ENCODE measurements at places on chromosomes 11 and 22.

DNA sequence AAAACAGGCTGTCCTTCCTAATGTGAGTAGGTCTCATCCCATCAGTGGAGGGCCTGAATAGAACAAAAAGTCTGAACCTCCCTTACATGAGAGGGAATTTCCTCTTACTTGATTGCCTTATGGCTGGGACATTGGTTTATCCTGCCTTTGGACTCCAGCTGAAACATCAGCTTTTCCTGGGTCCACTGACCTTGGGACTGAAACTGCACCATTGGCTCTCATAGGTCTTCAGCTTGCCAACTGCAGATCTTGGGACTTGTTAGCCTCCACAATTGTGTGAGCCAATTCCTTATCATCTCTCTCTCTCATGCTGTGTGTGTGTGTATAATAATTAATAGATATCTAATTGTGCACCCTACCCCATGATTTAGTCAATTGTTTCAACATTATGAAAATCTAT, 375.3 kb upstream of the DDI1 start:
- DNase-seq = no peak

- DNase-seq = no peak
Observed at GRCh38 chr22:43500792-43501785, 89.3 kb downstream of the MPPED1 start.

GRCh38 chr11:78080084-78080817, 589 bp upstream of the NDUFC2 start:
- no peak for DNase-seq

DNA sequence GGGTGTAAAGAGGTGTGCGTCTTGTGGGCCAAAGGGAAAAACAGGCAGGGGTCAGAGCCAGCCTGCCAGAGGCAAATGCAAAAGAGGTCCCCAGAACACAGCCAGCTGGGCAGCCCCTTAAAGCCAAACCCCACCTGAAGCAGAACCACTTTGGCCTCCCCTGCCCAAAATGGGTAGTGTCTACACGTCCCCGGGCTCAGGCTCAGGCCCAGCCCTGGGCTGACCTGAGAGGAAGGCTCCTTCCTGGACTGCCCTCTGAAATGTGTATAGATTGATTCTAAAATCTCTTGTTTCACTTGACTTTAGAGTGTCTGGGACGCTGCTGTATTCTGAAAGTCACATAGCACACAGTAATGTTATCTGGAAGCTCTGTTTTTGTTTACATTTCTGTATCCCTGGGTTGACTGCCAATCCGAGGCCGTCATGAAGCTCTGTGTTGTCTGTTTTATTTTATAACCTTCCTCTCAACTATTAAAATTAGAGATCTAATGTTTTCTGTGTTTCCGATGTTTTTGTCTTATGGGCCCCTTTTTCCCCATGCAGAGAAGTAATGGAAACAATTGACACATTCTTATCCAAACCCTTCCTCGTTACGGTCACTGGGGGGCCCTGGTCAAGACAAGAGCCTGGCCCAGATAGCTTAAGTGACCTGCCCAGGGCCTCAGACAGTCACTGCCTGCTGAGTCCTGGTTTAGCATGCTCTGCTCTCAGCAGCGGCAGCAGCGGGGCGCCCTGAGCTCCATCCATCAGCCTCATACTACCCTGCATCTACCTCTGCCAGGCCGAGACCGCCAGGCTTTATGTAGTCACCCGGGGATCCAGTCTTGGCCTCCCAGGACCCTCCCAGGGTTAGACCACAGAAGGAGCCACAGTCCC, 10.1 kb downstream of the OVOL1 start:
- DNase-seq = no peak

GRCh38 chr11:127631974-127632373, 631.4 kb upstream of the KIRREL3 start:
- DNase-seq = no peak

DNA sequence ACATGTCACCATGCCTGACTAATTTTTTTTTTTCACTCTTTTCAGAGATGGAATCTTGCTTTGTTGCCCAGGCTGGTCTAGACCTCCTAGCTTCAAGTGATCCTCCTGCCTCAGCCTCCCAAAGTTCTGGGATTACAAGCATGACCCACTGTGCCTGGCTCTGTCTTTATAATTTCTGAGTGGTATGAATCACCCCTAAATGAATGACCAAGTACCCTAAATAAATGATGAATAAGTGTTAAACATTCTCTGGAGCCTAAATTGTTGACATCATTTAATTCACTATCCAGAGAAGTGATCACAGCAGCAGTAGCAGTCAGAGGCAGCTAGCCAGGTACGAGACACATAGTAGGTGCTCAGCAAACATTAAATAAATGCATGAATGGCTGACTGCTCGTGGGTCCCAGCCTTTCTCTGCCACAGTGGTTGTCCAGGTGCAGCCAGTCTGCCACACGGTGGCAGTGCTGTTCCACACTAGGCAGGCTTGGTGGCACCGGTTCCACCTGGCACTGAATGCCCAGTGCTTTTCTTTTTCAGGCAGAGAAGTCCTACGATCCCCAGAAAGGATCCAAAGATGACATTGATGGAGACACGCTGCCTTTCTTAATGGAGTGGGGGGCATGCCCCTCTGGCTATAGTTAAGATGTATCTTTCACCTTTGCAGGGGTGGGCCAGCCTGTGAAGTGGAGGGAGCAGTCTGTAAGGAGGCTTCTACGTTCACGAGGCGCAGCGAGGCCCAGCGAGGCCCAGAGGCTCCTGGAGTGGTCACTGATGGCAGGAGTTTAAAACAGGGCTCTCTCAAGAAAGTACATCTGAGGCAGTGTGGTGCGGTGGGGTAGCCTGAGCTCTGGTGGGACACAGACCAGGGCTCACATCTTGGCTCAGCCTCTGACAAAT, 8.7 kb upstream of the TTC12 start:
- DNase-seq = peak; percentile 79

DNA sequence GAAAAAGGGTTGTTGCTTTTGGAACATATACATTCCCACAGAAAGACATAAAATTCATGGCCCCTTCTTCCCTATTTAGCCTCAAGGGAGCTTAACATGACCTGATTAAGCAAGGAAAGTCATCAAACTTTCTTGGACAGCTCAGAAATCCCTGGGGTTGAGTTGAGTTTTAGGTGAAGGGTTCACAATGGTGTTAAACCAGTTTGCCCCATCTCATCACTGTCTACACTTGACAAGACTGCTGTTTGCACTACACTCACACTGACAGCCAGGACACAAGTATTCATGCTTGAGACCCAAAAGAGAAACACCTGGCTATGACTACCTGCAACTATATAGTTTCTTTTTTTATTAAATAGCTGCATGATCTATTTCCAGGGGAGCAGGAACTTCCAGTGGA, 209.8 kb upstream of the TMEM45B start:
- no peak for DNase-seq

DNA sequence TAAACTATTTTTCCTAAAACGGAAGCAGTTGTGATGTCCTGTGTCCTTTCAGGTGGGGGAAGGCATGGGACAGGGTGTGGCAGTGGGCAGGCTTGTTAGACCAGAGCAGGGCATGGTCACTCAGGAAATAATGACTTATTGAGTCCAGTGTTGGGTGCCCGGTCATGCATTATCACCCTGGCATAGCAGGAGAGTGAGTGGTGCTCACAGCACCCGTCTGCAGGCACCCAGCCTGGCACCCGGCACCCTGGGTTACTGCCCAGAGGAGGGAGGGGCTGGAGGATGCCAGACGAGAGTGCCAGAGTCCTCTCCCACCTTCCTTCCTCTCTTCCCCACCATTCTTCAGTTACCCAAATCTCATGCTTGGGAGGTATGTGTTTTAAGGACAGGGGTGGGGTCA, 59.1 kb downstream of the ST3GAL4 start:
- no peak for DNase-seq

GRCh38 chr11:17561526-17561925, 14.5 kb downstream of the OTOG start:
- no peak for DNase-seq

GRCh38 chr11:73468590-73469161, 92.5 kb downstream of the RELT start:
- no peak for DNase-seq

DNA sequence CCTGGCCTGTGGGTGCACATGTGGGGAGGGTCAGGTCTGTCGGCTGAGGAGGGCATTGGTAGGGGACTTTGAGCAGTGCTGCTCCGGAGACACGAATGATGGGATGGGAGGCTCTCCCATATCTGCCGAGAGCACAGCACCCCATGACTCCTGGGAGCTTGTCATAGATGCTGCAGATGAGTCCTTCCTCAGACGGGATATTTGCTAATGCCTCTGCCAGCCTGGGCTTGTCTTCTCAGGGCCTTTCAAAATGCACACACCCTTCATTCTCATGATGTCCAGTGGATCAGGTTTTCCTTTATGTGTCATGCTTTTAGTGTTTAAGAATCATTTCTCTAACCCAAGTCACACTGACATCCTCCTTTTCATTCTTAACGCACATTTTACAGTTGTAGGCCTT, 8.1 kb upstream of the RNH1 start:
- DNase-seq = peak; percentile 93

DNA sequence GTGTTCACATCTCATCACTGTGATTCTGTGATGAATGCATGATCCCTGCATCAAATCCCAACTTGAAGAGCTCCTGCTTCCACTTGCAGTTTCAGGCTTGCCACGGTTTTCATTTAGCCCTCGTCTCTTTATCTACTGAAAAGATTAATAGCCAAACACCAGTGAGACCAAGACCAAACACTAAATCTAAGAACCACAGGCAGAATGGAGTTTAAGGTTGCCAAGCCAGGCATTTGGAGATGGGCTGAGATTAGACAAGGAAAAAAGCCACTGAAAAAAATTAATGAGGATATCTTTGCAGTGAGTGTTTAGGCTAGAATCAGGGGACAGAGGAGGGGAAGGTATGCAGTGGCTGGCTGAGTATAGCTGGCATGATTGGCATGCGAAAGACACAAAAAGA, 227.2 kb upstream of the BLID start:
- DNase-seq = no peak

DNA sequence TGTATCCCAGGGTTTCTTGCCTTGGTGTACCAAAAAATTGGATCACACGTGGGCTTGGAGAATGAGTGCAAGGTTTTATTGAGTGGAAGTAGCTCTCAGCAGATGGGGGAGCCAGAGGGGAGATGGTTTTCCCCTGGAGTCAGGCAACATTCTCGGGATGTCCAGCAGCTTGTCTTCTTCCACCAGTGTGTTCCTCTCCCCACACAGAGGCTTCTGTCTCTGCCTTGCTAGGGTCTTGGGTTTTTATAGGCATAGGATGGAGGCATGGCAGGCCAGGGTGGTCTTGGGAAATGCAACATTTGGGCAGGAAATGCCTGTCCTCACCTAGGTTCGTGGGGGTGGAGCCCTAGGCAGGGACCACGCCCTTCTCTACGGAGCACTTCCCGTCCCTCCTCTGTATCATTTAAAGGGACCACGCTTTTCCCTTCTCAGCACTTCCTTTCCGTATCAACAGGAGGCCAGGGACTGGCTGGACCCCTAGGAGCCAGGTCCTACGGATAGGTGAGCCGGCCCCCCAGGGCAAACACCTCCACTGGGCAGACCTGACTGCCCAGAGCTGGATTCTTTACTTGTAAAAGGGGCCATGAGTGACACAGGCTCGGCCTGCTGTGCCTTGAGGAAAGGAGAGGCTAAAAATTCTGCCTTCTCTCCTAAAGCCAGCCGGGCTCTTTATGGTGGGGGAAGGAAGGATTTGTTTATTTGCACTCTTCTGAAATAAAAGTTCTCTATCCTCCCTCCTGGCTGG, 55.3 kb upstream of the CCDC188 start:
- peak; percentile 52 for DNase-seq

- no peak for DNase-seq
Observed at GRCh38 chr11:128592454-128592853, 5.1 kb upstream of the ETS1 start.

GRCh38 chr11:16352707-16353106, 3.6 kb downstream of the SOX6 start:
- DNase-seq = no peak

GRCh38 chr11:25910086-25910485, 421.8 kb upstream of the ANO3 start:
- DNase-seq = peak; percentile 5

DNA sequence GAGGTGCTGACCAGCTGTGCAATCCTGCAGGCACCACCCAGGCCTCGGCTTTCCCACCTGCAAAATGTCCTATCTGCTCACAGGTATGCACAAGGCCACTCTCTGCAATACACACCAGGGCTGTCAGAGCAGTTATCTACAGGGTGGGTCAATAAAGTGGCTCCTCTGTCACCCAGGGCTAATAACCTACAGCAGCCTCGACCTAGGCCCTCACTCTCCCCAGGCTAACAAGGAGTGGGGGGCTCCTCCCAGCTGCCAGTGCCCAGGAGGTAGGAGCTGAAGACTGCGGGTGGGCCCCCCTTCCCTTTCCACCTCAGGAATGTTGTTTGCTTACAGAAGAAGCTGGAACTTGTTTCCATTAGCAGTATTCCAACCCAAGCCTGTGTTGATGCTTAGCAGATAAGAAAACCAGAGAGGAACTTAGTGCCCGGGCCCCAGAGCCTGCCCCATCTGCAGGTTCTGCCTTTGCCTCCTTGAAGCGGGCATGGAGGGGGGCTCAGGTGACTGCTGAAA, 26.8 kb downstream of the MYH9 start:
- DNase-seq = no peak

DNA sequence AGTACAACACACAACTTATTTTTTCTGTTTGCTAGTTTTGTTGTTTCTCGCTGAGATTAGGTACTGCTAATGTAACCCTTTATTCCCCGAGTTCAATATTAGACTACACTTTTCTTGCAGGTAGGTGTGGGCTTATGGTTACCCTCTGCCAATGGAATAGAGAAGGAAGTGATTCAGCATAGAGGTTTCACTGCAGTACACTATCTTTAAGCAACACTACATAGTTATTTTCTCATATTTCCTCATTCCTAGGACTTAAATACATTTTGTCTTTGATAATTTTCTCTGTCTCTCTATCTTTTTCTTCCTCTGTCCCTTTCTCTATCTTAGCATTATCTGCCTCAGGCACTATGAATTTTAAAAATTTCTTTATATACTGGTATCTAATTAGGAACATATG, 791.0 kb downstream of the FAM181B start:
- DNase-seq = no peak

GRCh38 chr11:120786206-120786735, 237.6 kb upstream of the TBCEL start:
- no peak for DNase-seq

DNA sequence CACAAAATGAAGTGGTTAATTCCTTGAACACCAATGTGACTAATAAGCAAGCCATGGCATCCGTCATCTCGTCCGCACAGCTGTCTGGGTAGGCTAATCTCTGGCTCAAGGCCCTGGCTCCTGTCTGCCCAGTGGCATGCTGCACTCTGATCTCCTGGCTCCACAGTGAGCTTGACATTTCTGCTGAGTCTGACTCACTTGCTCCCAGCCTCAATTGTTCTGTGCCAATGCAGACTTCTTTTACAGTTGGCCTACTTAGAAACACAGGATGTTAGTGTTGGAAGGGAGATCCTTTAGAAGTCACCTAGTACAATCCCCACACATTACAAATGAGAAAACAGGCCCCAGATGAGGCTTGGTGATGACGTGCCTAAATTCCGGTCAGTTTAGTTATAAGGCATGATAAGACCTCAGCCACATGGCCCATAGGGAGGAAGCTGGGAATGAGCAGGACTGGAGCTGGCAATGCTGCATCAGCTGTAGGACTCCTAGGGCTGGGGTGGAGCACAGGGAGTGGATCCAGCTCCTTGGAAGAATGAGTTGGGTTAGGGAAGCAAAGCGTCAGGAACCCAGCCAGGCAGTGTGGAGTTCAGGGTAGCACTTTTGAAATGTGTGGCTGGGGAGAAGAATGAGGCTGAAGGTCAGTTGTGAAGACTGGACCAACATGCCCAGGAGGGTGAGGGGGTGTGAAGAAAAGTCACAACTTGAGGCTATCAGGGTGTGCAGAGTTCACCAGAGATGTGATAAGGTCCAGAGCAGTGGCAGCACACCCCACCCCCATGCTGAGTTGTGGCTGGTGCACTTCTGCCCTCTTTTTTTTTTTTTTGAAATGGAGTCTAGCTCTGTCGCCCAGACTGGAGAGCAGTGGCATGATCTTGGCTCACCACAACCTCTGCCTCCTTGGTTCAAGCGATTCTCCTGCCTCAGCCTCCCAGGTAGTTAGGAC, 70.2 kb upstream of the EED start:
- DNase-seq = peak; percentile 73
